ENCODE measurements at places on chromosomes 6 and 20. TPM values are rescaled to one million over a fixed set of nuclear protein-coding genes. Genes with fewer than 3 reads are reported as not detected.

DNA sequence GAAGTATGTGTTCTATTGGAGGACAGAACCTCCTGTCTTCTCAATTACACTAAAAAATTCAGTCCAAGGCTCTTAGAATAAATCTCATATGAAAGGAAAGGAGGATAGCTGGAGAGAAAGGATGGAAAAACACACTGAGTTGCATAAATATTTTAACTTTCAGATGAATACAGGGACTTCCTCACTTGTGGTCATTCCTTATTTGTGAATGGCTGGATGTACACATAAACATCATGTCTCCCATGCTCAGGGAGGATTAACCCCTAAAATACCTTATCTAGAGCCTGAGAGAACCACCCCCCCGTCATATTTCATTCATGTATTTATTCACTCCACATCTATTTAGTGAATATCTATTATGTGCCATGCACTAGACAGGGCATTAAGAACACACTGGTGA is 217.6 kb upstream of the CITED2 start:
- DNase-seq = no peak

DNA sequence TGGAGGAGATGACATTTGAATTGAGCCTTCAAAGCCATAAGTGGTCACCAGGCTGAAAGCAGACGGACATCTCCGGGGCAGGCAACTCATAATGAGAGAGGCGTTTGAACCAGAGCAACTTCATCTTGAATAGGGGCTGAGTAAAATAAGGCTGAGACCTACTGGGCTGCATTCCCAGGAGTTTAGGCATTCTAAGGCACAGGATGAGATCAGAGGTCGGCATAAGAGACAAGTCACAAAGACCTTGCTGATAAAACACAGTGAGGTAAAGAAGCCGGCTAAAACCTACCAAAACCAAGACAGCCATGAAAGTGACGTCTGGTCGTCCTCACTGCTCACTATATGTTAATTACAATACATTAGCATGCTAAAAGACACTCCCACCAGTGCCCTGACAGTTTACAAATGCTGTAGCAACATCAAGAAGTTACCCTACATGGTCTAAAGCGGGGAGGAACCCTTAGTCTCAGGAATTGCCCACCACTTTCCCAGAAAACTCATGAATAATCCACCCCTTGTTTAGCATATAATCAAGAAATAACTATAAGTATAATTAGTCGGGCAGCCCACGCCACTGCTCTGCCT is 194.7 kb upstream of the SOX4 start:
- no peak for DNase-seq

DNA sequence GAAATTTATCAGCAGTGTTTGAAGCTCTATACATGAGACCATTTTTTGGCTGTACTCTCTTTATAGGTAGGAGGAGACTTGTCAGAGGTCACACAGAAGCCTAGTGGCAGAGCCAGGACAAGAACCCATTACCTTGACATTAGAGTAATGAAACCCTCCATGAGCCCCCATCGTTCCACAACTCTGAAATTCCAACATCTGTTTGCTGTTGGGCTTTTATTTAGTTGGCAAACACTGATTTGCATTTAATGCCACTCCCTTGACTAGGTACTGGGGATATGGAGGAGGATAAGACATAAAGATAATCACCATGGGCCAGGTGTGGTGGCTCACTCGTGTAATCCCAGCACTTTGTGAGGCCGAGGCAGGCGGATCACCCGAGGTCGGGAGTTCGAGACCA is 1.6 kb downstream of the GSS start:
- DNase-seq = no peak

GRCh38 chr6:28458568-28458967 is 15.3 kb upstream of the ZSCAN23 start:
- no peak for DNase-seq

The BPIFA1 gene
- not detected for total RNA-seq

Measured in spleen (tissue), 13 donors.